Fibroblast of pulmonary artery (primary cell): ENCODE measurements at places on chromosomes 7 and 10.

DNA sequence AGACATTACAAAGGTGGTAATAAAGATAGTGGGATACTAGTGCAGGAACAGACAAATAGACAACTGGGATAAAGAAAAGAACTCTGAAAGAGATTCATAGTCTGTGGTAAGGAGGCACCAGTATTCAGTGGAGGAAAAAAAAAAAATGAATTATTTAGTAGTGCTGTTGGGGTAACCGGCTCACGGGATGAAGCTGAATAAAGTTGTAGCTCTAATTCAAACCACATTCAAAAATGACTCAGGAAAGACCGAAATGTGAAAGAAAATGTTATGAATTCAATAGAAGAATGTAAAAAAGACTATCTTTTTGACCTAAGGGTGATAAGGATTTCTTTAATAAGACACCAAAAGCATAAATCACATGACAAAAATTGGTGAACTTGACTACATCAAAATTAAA lies 83.1 kb upstream of the HABP2 start:
- DNase-seq = no peak

- DNase-seq = no peak
Observed at GRCh38 chr7:1555813-1556543, at the start of gene TMEM184A. Gene TMEM184A (minus strand): TSS chr7:1556205. CDS start chr7:1555484, 721 bp downstream.

DNA sequence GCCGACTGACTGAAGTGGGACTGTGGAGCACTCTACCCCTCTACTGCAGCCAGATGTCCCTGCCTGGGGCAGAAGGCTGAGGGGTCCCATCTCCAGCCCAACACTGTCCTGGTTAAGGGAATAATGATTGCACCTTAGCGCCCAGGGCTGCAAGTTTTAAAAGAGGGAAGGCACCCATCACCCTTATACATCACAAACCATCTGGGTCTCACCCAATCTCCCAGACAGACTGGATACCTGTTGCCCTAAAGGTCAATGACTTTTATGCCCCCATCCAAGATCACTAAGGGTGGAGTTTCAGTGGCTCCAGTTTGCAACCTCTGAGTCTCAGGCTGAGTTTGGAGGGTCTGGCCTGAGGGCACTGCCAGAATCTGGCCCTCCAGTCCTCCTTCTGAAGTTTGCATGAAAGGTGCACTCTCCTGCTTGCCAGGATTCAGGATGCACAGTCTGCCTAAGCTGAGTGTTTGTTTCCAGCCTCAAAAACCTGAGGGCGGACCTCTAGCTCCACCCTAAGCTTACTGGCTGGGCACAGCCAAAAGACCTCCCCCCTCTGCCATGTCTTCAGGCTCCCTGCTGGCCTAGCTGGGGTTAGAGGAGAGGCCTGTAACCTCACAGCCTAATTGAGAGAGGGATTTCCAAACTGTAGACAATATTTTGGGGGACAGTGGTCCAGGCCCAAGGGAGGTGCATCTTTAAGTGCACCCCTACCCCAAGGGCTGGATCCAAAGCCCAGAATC lies 2.5 kb upstream of the EMX2 start:
- no peak for DNase-seq

DNA sequence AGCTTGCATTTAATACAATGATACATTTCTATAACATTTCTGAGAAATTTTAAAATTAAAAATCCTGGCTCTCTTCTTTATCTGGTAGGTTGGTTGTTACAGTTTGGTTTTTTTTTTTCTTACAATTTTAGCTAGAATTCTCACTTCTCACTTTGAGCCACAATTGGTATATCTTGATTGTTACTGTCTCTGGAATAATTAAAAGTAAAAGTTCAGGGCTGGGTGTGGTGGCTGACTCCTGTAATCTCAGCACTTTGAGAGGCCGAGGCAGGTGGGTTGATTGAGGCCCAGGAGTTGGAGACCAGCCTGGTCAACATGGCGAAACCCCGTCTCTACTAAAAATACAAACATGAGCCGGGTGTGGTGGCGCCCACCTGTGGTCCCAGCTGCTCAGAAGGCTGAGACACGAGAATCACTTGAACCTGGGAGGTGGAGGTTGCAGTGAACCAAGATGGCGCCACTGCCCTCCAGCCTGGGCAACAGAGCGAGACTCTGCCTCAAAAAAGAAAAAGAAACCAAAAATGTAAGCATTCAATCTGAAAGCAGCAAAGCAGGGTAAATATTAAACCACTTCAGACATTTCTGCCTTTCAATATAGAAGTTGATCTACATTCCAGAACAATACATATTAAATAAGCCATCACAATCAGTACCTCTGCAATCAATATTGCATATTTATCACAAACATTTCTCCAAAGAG lies 88.6 kb upstream of the PFKP start:
- no peak for DNase-seq

- DNase-seq = no peak
Observed at GRCh38 chr10:14776546-14776945, 1.8 kb upstream of the FAM107B start.

DNA sequence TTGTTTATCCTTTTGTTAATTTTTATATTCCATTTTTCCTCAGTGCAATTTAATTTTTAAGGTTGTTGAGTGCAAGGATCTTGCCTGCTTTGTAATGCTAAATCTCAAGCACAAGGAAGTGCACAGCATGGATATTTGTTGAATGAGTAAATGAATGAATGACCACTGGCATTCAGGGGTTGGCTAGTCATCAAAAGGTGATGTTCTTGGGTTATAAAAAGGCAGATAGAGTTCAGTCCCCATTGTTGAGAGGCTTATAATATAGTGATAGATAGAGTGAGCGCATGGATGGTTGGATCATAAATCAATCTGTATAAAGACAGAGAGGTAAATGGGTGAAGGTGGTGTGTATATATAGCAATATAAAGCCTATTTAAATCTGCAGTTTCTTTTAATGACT lies 193.2 kb upstream of the KLF6 start:
- peak; percentile 33 for DNase-seq

- peak; percentile 68 for DNase-seq
Observed at GRCh38 chr10:16809074-16809718, 8.0 kb downstream of the RSU1 start.

DNA sequence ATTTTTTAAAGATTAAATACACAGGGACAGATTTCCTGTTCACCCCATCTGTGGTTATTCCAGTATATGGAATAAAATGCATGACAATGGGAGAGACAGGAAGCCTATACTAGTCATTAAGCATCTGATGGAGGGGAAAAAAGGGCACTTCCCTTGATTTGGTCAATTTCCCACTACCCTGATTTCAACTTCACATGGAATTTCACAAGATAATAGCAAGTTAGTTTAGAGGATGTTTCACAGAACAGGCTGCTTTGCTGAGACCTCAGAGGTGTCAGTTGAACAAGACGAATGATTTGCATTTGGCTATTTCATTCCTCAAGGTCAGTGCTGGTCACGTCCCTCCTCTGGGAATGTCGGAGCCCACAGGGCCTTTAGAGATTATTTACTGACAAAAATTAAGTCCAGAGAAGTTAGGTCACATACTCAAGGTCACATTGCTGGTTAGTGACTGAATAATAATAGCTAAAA lies 4.7 kb upstream of the ITPRIP start:
- peak; percentile 56 for DNase-seq

- DNase-seq = no peak
Observed at GRCh38 chr10:8044908-8045725, 9.4 kb upstream of the GATA3 start.

GRCh38 chr7:113805976-113806375 lies 112.8 kb downstream of the PPP1R3A start:
- no peak for DNase-seq
